Activated naive CD4-positive, alpha-beta T cell treated with anti-CD3 and anti-CD28 coated beads for 36 hours (primary cell): ENCODE measurements at places on chromosomes 5 and 9. TPM values are rescaled to one million over a fixed set of nuclear protein-coding genes. Genes with fewer than 3 reads are reported as not detected.

Gene SH3TC2
- not detected for total RNA-seq

Gene CCL27
- 0.69 TPM for total RNA-seq

Gene PHF24
- not detected for total RNA-seq

GRCh38 chr9:38146844-38147243 is 77.8 kb upstream of the SHB start:
- no peak for DNase-seq

DNA sequence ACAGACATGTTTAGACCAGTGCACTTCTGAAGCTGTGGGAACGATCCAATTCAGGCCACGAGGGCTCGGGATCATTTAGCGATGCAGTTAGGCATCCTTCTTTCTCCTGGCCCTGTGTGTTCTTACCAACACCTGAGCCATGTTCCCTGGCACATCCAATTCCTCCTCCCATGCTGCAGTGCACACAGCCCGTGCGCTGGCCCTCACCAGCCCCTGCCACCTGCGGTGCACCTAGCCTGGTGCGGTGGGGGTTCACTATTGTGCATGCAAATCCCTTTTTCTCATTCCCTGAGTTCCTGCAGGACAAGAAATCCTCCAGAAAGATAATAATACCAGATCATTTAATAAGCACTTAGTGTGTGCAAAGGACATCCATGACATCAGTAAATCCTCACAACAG is 53.5 kb downstream of the NEURL1B start:
- no peak for DNase-seq
